Astrocyte (in vitro differentiated cells and primary cell): ENCODE measurements at places on chromosomes 7 and 10.

GRCh38 chr7:134690016-134690415 is 43.4 kb downstream of the BPGM start:
- peak overlapping the region; percentile 80 for H3K27ac ChIP-seq
- H3K36me3 ChIP-seq = no peaks in the 10 kb centered on the region
- H3K4me3 ChIP-seq = no peak overlapping the region
- no peaks in the 10 kb centered on the region for H3K27me3 ChIP-seq
- DNase-seq = peak; percentile 55
- H3K4me1 ChIP-seq = peaks cover 46% of the 10 kb centered on the region

- peak; percentile 54 for DNase-seq
- H3K36me3 ChIP-seq = no peaks in the 10 kb centered on the region
- no peak overlapping the region for H3K4me3 ChIP-seq
- no peak overlapping the region for H3K27ac ChIP-seq
- H3K4me1 ChIP-seq = peaks cover 9% of the 10 kb centered on the region
Observed at GRCh38 chr10:34407324-34407805, 407.7 kb downstream of the PARD3 start.

GRCh38 chr10:92241158-92241500 is 49.7 kb downstream of the CPEB3 start:
- peak; percentile 10 for DNase-seq
- peaks cover 15% of the 10 kb centered on the region for H3K4me1 ChIP-seq
- H3K4me3 ChIP-seq = peak overlapping the region; percentile 75
- H3K27me3 ChIP-seq = no peaks in the 10 kb centered on the region

- H3K36me3 ChIP-seq = no peaks in the 10 kb centered on the region
- H3K27ac ChIP-seq = no peak overlapping the region
- no peaks in the 10 kb centered on the region for H3K27me3 ChIP-seq
- no peaks in the 10 kb centered on the region for H3K4me1 ChIP-seq
- no peak for DNase-seq
Observed at GRCh38 chr10:51228714-51229100, 154.4 kb downstream of the PRKG1 start.

DNA sequence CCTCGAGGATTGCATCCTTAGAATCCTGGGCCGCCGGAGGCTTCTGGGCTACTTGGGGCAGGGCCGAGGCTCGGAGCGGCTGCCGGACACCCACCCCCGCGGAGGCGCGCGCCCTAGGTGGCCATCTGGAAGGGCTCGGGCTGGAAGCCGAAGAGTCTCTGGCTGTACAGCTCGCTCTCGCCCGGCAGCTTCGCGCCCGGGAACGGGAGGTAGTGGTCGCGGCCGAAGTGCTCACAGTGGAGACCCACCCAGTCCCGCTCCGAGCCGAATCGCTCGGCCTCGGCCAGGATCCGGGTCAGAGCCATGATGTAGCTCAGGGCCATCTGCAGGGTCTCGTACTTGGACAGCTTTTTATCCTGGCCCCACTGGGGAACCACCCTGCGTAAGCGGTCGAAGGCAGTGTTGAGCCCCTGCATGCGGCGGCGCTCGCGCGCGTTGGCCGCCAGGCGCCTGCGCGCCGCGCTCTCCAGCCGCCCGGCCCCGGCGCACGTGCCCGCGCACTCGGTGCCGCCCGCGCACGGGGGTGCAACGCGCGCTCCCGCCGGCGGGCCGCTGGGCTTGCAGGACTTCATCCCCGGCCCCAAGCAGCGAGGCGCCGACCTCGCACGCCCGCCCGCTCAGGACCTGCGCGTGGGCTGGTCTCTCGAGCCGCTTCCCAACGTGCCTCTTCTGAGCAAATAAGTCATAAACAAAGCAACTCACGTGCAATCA is 652 bp downstream of the ATOH7 start:
- DNase-seq = peak; percentile 64
- peaks cover 9% of the 10 kb centered on the region for H3K27me3 ChIP-seq

DNA sequence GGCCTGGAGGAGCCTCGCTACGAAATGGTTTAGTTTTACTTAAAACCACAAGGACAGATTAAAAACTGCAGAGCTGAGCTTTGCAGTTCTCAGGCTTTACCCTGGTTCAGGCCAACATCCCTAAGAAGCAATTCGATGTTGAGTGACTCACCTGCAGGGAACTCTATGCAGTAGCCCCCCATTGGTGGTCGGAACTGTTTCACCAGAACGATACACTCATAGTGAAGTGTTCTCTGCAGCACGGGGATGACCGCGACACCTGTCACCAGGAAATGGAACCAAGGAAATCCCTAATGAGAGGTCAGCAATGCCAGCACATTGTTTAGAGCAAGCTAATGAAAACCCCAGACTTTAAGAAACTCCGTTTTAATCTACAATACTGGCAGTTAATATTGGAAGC is 18.0 kb downstream of the NUDT5 start:
- H3K4me3 ChIP-seq = no peak overlapping the region
- peaks cover 21% of the 10 kb centered on the region for H3K36me3 ChIP-seq
- DNase-seq = peak; percentile 25
- H3K27me3 ChIP-seq = no peaks in the 10 kb centered on the region

DNA sequence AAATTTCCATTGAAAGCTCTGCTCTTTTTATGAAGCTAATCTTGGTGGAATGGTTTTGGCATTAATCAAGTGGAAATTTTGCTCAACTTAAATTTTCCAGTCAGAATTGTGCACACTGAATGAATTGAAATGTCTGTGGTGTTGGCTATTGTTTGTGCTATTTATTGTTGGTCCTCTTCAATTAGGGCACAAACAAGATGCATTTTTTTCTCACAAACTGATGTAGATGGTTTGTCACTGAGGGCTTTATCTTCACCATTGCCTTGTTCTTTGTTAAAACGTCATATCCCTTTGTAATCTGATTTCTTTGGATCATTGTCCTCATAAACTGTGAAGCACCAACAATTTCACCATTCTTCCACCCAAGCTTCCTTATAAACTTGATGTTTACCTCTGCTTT is 152.1 kb upstream of the RHOBTB1 start:
- no peak overlapping the region for H3K27ac ChIP-seq
- no peaks in the 10 kb centered on the region for H3K36me3 ChIP-seq
- peaks cover 5% of the 10 kb centered on the region for H3K4me1 ChIP-seq
- H3K4me3 ChIP-seq = no peak overlapping the region
- no peaks in the 10 kb centered on the region for H3K27me3 ChIP-seq

DNA sequence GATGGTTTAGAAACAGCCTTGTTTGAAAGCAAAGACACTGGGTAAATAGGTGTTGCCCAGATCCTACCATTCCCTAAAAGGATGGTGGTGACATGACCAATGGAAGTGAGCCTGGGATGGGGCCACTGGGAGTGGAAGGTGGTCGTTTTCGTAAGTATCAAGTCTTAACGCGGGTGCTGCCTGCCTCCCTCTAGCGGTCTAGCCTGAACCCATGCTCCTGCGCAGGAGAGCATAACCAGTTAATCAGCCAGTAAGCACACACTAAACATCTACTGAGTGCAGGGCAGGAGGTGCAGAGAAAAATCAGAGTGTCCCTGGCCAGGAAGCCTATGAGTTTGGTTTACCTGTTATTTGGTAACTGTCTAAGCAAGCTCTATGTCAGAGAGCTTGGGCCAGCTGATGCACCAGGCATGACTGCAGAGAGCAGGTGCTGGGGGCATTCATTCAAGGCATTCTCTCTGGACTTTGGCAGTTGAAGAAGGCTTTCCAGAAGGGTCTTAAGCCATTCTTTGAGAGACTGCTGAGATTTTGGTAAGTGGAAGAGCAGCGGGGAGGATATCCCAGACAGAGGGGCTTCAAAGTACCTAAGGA is 930 bp downstream of the GARIN1A start:
- H3K4me3 ChIP-seq = no peak overlapping the region
- H3K27me3 ChIP-seq = no peaks in the 10 kb centered on the region
- DNase-seq = peak; percentile 12
- H3K27ac ChIP-seq = no peak overlapping the region
- H3K4me1 ChIP-seq = no peaks in the 10 kb centered on the region
- H3K36me3 ChIP-seq = no peaks in the 10 kb centered on the region

GRCh38 chr7:149218469-149219420 is 20.7 kb upstream of the ZNF212 start:
- DNase-seq = peak; percentile 54
- no peak overlapping the region for H3K4me3 ChIP-seq
- H3K36me3 ChIP-seq = peaks cover 33% of the 10 kb centered on the region
- no peaks in the 10 kb centered on the region for H3K27me3 ChIP-seq
- peaks cover 17% of the 10 kb centered on the region for H3K4me1 ChIP-seq

- no peaks in the 10 kb centered on the region for H3K36me3 ChIP-seq
- no peak overlapping the region for H3K27ac ChIP-seq
- H3K4me1 ChIP-seq = no peaks in the 10 kb centered on the region
- no peak overlapping the region for H3K4me3 ChIP-seq
- H3K27me3 ChIP-seq = no peaks in the 10 kb centered on the region
- DNase-seq = no peak
Observed at GRCh38 chr7:97623333-97623732, 108.6 kb upstream of the TAC1 start.

DNA sequence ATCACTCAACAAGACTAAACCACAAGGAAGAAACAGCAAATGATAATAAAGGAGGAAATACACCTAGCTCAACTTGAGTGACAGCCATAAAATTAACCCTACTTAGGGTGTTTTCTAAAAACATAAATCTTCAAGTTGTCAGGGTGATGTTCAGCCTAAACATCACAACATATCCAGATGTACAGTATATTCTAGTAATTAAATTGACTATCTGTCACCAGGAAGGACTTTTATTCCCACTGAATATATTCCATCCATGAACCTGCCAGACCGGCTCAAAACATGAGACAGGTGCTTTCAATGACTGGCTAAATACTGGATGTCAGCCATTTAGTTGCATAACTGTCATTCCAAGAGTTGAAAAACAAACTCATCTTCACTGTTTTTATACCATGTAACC is 298.1 kb upstream of the NEBL start:
- no peaks in the 10 kb centered on the region for H3K36me3 ChIP-seq
- H3K4me1 ChIP-seq = no peaks in the 10 kb centered on the region
- DNase-seq = no peak

DNA sequence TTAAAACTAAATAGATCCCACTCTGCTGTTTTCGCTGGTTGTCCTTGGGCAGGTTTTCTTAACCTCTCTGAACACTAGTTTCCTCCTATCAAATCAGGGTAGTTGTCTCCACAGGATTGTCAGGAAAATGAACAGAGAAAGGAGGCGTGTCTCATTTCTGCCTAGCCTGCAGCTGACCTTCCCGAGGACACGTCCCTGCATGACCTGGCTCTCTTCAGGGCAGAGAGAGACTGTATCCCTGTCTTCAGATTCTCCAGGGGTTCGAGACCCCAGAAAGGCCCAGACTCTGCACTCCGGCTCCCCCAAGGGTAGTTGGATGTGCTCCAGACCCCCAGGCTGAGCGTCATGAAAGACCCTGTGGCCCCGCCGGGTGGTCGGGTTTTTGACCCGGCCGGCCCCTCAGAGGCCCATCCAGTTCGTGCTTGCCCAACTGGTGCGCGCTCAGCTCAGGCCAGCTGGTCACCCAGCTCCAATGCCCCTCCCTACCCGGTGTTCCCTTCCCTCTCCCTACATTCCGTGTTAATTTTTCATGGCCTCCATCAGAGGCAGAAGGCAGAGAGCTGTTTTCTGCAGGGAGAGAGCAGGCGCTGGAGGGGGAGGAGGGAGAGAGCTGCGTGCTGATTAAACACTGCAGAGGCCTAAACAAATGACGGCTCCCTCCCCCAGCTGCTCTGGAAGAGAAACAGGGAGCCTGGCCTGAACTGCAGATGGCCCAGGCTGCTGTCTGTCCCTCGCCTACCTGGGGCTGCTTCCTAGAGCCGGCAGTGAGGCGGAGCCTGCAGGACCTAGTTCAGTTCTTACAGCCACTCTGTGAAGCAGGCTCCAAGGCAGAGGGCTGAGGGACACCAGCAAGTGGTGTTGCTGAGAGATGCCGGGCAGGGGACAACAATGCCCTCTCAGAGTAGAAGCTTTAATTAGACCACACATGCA is 86.2 kb upstream of the PPIF start:
- H3K27me3 ChIP-seq = no peaks in the 10 kb centered on the region
- H3K36me3 ChIP-seq = peaks cover 11% of the 10 kb centered on the region
- no peak overlapping the region for H3K27ac ChIP-seq
- H3K4me3 ChIP-seq = no peak overlapping the region
- DNase-seq = no peak

DNA sequence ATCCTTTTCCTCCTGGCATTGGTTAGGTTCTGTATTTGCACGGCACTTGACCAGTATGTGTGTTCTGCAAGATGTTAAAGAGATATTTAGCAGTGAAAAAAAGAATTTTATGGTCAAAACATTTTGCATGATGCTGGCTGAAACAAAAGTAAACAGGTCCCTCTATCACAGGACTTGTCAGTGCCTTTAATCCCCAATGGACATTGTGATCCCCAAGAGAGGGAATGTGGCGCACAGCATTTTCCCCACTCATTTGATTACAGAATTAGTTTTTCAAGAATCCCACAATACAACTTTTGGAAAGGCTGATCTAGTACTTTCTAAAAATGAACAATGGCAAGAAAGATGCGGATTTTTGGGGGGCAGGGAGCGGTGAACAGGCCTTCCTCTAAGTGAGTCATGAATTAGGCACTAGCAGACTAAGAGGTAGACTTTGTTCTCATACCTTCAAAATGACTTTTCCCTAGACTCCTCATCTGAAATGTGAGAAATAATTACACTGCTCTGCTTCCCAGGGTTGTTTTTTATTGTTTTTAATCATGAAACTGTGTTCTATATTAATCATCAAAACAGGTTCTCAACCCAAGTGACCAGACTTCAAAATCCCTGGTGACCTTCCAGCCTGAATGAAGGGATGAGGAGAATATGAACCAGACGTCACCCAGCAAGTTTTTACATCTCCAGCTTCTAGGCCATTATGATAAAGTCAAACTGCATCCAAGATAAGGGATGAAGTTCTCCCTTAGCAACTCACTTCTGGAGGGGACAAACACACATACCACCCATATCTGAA is 8.6 kb downstream of the FBXW4 start:
- H3K27me3 ChIP-seq = no peaks in the 10 kb centered on the region
- H3K36me3 ChIP-seq = no peaks in the 10 kb centered on the region
- H3K4me3 ChIP-seq = no peak overlapping the region

DNA sequence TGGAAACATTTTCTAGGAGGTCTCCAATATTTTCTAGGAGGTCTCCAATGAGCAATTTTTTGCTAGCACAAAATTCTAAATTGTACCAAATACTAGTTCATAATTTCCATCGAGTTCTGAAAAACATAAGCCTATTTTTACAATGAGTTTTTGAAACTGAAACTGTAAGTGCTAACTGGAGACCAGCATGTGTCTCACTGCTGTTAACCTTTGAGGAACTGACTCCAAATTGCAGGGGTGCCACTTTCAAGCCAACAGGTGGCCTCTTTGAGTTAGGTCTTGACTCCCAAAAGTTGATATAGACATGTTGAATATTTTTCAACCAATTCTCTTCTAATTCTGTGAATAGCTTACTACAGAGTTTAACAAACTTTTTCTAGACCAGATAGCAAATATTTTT is 58.8 kb downstream of the CAV1 start:
- H3K36me3 ChIP-seq = no peaks in the 10 kb centered on the region
- peaks cover 26% of the 10 kb centered on the region for H3K4me1 ChIP-seq
- no peak overlapping the region for H3K4me3 ChIP-seq
- no peaks in the 10 kb centered on the region for H3K27me3 ChIP-seq
